ENCODE measurements at places on chromosomes 12 and 14.

- no peak for DNase-seq
Observed at GRCh38 chr14:34029921-34030334, 79.1 kb upstream of the EGLN3 start.

DNA sequence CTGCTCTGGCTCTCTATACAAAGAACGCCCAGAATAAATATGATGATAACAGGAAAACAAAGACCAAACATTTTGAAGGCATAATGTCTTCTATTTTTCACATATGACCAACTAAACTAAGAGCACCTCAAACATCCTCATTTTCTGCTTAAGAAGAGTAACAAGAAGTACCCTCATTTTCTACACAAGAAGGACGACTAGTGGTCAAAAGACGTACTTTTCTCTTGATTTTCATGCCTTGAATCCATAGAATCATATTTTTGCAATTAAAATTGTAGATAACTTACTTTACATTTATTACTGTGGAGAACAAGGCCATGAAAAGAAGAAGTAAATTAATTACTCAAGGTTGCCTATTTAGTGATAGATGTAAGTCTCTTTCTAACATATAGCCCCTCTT lies 358.6 kb downstream of the DUSP6 start:
- DNase-seq, result no peak

GRCh38 chr12:95509300-95509699 lies 35.3 kb downstream of the METAP2 start:
- no peak for DNase-seq

- DNase-seq, result no peak
Observed at GRCh38 chr12:52010692-52011601, 4.2 kb downstream of the TAMALIN start.

- no peak for DNase-seq
Observed at GRCh38 chr14:103521438-103521950, 1.1 kb downstream of the CKB start.

- no peak for DNase-seq
Observed at GRCh38 chr12:131872154-131873051, 22.0 kb upstream of the ULK1 start.

DNA sequence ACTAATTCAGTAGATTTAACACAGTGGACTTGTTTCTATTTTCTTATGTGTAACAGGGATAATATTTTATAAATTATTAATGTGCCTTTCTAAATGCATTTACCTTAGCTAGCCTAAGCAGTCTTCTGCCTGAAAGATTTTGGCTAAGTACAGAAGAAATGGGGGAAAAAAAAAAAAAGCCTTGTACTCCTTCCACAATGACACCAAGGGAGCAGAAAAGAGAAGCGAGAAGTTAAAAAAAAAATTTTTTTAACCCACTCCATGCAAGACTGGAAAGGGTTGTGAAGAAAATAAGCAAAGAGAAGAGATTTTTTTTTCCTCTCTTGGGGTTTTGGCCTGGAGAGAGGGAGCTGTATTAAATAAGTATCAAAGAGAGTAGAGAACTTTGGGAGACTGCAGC lies 28.7 kb downstream of the NELL2 start:
- no peak for DNase-seq

DNA sequence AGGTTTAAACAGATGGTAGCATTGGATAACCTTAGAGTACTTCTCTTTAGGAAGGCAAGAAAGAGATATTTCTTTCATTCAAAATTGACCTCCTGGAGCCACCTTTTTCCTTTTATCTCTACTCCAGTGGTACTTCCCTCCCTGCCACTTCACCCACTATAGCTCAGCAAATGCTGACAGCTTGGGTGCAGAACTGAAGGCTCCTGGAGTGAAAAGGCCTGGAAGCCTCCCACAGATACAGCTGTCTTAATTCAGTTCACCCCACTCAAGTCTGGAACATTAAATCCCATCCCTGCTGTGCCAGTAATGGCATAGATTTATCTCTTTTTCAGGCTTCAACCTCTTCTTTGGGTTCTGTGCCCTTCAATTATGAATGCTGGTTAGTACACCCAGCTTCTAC lies 140.3 kb downstream of the NEDD1 start:
- DNase-seq, result no peak

- no peak for DNase-seq
Observed at GRCh38 chr12:127760996-127761395, 506.0 kb upstream of the TMEM132C start.

DNA sequence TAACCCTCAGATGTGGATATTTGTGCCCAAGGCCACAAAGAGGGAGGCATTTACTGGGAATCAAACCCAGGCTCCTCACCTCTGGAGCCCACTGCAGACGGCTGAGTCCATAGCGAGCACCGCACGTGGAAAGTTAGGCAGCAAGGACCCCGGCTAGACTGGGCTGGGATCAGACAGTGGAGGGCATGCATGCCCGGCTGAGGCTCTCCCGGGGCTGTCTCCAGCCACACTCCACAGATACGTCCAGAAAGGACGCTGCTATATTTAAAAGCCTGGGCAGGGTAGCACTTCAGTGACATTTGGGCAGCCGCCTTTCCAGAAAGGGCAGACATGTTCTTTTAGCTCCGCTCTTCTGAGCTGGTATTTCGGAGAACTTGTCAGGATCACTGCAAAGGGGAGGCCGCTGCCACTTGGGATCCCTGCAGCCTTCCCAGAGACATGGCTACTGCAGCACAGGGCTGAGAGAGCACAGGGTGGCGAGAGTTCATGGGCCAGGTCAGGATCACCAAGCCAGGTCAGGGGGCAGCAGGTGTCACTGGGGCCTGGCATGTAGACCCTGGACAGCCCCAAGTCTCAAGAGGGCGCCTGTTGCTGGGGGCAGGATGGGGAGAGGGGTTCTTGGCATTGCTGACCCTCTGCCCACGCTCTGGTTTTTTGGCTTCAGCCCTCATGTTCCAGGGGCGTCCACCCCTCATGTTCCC lies 121.7 kb downstream of the PHETA1 start:
- no peak for DNase-seq

DNA sequence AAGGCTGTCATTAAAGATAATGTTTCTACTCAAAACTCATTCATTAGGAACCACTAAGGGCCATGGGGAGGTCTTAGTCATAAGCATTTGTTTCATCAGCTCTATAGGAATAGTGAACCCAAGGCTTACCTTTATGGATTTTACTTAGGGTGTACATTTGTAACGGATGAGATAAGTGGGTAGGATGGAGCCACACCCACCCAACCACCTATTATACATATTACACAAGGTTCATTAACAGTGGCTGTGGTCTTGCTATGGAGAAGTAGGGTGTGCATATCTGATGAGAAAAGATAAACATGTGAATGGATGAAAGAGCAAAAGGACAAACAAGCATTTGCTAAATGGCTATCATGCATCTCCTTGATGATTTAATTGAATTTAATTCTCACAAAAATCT lies 39.6 kb upstream of the ITPR2 start:
- no peak for DNase-seq

- no peak for DNase-seq
Observed at GRCh38 chr12:77214136-77214535, 148.8 kb upstream of the E2F7 start.

- DNase-seq, result no peak
Observed at GRCh38 chr12:68780731-68781130, 27.2 kb upstream of the MDM2 start.

DNA sequence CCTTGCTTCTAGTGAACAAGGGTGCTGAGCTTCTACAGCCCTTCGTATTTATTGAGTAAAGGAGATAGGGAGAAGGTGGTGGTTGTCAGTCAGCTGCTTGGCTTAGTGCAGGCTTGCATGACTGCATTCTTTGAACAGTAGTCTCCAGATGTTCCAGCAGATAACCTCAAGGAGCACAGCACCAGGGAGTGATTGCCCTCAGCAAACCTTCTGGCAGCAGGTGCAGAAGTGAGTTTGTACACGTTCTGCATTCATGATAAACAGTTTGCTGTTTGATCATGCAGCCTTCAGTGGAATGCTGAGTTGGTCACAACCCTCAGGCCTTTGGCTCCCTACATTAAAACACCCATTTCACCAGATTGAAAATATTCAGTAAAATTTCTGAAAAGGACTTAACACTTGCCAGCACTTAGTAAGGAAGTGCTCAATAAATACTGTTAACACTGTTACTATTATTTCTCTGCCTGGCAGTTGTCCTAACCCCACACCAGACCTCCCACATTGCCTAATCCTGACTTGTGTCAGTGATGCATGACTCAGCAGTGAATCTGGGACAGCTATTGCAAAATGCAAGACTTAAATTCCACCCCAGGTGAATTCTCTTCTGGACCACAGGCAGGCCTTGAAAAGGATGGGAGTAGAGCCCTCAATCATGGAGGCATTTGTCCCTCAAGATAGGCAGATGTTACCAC lies 18.9 kb upstream of the CARMIL3 start:
- no peak for DNase-seq

DNA sequence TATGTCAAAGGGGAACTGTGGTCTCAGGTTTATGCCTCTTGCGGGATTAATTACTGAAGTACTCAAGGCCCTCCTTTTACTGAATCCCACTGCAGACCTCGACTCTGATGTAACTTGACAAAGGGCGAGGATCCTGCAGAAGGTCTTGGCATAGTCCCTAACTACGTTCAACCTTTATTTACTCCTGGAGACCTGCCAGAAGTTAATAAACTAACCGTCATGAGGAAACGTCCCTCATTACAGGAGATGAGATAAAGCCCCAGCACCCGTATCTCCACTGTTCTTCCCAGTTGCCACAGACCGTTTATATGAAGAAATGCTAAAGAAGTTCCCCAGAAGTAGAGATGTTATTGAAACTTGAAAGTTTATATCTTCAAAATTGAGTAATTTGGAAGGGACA lies 190.9 kb downstream of the ETV6 start:
- DNase-seq, result peak; percentile 3

- DNase-seq, result no peak
Observed at GRCh38 chr12:26821212-26821701, 11.7 kb downstream of the ITPR2 start.

- no peak for DNase-seq
Observed at GRCh38 chr12:106771425-106771824, 3.1 kb upstream of the RIC8B start.

GRCh38 chr12:64944966-64945365 lies 120.5 kb downstream of the TBC1D30 start:
- no peak for DNase-seq

DNA sequence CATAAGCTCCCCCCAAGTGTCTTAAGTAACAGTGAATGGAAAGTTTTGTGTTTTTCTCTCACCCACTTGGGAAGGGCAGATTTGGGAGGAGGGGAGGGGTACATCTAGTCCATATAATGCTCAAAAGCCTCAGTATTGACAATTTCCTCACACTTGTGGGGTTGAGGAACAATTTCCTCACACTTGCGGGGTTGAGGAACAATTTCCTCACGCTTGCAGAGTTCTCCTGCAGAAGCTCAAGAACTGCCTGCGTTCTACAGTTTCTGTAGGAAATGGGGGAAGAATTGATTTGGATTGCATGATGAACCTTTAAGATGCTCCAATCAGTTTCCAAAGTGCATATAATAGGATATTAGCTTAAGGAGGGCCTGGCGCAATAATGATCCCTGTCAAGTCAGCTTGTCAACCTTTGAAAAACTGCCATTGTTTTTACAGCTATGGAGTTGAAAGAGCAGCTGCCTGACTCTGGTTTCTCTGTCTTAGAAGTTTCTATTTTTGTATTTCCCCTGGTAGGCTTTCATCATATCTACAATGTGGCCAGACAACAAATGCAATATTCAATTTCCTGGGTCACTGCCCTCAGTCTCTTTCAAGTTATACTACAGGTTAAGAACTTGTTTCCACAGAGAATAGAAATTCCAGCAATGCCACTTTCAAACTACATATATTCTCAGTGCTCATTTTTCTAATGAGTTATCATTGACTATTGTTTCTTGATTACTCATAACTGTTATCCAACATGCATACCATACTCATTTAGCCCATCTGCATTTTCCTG lies 66.5 kb downstream of the PLEKHG7 start:
- no peak for DNase-seq

GRCh38 chr14:23392613-23393012 lies 15.5 kb downstream of the MYH6 start:
- DNase-seq, result no peak

DNA sequence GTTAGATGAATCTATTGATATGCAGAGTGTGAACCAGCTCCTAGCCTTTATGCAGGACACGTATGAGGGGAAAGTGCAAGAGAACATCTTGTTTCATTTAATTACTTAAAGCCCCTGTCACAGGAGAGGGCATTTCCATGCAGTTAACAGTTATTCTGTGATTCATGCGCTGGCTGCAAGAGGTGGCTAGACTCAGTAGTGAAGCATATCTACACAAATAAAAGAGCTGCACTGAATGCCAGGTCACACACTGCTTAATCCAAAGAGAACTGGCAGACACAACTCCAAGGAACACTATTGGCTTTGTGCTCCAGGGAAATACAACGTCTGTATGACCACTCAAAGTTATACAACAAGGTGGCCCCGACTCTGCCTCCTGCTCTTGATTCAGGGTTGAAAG lies 394.1 kb downstream of the C12orf75 start:
- DNase-seq, result no peak

DNA sequence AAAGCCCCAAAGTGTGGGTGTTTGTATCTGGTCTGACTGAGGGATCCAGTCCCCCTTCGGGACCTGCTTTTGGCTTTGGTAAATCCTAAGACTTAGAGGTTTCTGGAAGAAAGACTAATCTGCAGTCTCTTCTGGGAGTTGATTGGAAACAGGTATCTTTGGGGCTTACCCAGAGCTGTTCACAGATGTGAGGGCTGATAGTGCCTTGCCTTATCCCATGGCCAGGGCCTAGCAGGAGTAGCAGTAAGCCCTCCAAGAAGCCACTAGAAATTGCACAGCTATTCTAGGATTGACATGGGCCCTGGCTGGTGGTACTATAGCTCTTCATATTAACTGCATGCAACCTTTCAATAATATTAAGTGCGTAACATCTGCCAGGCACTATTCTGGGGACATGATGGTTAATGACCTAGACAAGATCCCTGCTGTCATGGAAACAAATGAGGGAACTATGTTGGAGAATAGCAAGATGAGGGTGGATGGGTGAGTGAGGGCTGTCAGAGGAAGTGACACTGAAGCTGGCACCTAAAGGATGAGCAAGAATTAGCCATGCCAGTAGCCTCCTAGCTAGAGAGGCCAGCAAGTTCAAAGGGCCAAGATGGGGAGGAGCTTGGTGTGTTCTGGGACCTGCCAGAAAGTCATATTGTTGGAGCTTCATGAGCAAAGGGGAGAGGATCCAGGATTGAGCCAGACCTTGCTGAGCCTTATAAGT lies 71.7 kb downstream of the CRADD start:
- DNase-seq, result no peak

- no peak for DNase-seq
Observed at GRCh38 chr12:124909831-124910560, 4.5 kb downstream of the UBC start.

- DNase-seq, result no peak
Observed at GRCh38 chr14:67265131-67265530, 23.9 kb downstream of the PALS1 start.

DNA sequence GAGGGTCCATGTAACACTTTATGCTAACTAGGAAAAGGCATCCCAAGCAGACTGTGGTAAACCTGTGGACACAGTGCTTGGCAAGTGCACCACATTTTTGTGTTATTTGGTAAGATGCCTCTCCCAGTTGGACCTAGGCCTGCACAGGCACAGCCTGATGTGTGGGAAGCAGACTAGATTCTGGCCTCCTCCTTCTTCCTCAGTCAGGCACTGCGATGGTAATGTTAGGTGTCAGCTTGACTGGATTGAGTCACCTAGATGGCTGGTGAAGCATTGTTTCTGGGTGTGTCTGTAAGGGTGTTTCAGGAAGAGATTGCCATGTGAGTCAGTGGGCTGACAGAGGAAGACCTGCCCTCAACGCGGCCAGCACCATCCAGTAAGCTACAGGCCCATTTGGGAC lies 25.3 kb upstream of the RHOJ start:
- DNase-seq, result no peak

GRCh38 chr14:34157651-34158050 lies 206.8 kb upstream of the EGLN3 start:
- no peak for DNase-seq

GRCh38 chr12:46609273-46609623 lies 216.5 kb downstream of the SLC38A4 start:
- DNase-seq, result no peak

All from hematopoietic multipotent progenitor cell treated with erythropoietin and hydrocortisone succinate and interleukin-3 and kit ligand, for 15 days (in vitro differentiated cells).